ENCODE measurements at places on chromosomes 11 and 22.

- DNase-seq = no peak
These were observed 1.7 kb downstream of the EED start for GRCh38 chr11:86246293-86246675.

DNA sequence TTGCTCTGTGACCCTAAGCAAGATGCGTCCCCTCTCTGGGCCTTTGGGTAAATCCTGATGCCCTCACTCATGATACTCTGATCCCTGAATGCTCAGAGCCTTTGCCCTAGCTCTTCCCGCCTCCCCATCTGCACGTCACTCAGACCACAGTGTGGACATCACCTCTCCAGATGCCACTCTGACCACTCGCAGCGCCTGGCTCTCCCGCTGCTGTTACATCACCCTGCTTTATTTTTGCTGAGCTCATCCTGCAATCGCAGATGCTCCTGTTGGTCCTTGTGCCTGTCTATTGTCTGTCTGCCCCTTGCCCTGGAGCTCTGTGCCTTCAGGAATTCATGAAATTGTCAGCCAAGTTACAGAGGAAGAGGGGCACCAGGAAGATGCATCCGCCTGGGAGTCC, 5.5 kb downstream of the OSM start:
- no peak for DNase-seq

DNA sequence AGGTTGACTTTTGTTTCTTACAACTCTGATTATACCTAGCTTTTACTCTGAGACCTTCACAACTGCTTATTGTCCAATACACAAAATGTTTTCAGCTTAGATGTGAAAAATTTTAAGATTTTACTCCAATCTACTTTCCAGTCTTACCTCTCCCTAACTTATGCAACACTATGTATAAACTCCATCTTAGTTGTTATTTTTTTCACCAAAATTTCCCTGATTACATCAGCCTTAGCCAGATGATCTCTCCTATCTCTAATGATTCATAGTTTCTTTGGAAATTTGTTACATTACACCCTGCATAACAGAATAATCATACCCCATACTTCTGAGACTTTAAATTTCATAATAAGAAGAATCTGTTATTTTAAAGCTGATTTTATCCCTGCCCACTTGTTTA, 621.0 kb upstream of the ANO3 start:
- DNase-seq = no peak

- DNase-seq = no peak
These were observed at the start of gene CD248 for GRCh38 chr11:66316849-66317251. Gene CD248, minus strand, starts transcription at chr11:66317044. Its CDS starts 17 bp downstream, at chr11:66317027.

DNA sequence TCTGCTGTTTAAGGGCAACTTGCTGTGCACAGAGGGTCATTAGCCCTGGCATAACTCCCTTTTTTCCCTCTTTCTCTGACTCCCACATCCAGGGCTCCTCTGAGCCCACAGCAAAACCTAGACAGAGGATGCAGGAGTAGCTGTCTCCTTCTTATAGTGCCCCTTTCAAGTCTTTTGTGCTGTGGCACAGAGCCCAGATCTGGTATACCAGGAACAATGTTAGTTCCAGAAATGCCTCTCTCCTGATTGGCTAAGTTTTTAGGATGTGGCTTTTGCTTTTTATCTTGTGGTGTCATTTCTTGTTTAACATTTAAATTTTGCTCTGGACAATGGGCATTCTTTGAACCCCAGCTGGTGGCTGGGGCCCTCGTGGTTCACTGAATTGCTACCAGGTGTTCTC, 25.6 kb upstream of the RRM1 start:
- no peak for DNase-seq

Data from activated CD8-positive, alpha-beta memory T cell treated with anti-CD3 and anti-CD28 coated beads, Interleukin-2, amount 50 U/mL, for 48 hours (primary cell).